ENCODE measurements at places on chromosomes 3 and 15.

- no peak overlapping the region for H3K27ac ChIP-seq
- peaks cover 2% of the 10 kb centered on the region for H3K27me3 ChIP-seq
- H3K4me3 ChIP-seq = no peak overlapping the region
These were observed 827.6 kb upstream of the CFAP20DC start for GRCh38 chr3:59877263-59878037.

DNA sequence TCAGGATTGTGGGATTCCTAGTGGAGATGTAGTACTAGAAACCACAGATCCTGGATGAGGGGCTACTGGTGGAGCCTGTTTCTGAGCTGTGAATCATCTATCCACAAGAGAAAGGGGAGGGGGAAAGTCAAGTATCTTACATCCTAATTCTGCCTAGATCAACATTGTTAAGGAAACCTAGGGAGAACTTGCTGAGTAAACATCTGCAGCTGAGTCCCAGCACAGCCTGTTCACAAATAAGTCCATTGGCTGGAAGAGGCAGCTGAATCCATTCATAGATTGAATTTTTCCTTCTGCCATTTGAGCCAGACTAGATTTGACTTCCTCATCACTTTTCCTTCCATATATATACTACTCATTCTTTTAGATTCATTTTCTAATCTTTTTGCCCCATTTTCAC is 460.5 kb downstream of the TUSC7 start:
- H3K27me3 ChIP-seq = no peaks in the 10 kb centered on the region
- no peak overlapping the region for H3K27ac ChIP-seq
- no peaks in the 10 kb centered on the region for H3K36me3 ChIP-seq
- H3K4me3 ChIP-seq = no peak overlapping the region
- no peak for DNase-seq

GRCh38 chr15:98127586-98127985 is 167.1 kb downstream of the ARRDC4 start:
- H3K36me3 ChIP-seq = no peaks in the 10 kb centered on the region
- H3K4me1 ChIP-seq = peaks cover 3% of the 10 kb centered on the region
- no peak for DNase-seq
- no peaks in the 10 kb centered on the region for H3K27me3 ChIP-seq

- peaks cover 33% of the 10 kb centered on the region for H3K4me1 ChIP-seq
- peaks cover 36% of the 10 kb centered on the region for H3K27me3 ChIP-seq
- no peak for DNase-seq
- H3K4me3 ChIP-seq = peak overlapping the region; percentile 68
These were observed 12.9 kb downstream of the ZIC4 start for GRCh38 chr3:147393261-147393942.

DNA sequence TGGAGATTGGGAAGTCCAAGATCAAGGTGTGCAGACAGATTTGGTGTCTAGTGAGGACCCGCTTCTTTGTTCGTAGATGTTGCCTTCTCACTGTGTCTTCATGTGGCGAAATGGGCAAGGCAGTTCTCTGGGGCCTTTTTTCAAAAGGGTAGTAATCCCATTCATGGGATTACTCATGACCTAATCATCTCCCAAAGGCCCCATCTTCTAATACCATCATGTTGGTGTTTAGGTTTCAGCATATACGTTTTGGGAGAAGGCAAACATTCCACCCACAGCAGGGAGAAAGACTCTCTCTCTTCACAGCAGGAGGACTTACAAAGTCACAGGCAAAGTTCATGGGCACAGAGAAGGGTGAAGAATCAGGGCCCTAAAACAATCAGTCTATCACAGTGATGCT is 252.1 kb downstream of the RPLP1 start:
- no peaks in the 10 kb centered on the region for H3K4me1 ChIP-seq
- DNase-seq = no peak
- no peak overlapping the region for H3K27ac ChIP-seq
- no peaks in the 10 kb centered on the region for H3K36me3 ChIP-seq

DNA sequence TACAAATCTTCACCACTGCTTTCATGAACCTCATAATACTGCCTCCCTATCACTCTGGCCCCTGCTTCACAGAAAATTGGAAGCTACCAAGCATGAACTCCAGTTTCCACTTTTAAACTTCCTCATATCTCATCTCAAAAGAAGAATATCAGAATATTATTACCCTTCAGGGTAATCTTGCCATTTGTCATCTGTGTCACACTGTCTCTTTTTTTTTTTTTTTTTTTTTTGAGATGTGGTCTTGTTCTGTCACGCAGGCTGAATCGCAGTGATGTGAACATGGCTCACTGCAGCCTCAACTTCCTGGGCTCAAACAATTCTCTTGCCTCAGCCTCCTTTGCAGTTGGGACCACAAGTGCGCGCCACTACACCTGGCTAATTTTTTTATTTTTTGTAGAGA is 80.4 kb upstream of the TCF12 start:
- H3K36me3 ChIP-seq = no peaks in the 10 kb centered on the region
- no peak overlapping the region for H3K27ac ChIP-seq
- H3K27me3 ChIP-seq = no peaks in the 10 kb centered on the region
